ENCODE measurements at places on chromosomes 16 and 17.

DNA sequence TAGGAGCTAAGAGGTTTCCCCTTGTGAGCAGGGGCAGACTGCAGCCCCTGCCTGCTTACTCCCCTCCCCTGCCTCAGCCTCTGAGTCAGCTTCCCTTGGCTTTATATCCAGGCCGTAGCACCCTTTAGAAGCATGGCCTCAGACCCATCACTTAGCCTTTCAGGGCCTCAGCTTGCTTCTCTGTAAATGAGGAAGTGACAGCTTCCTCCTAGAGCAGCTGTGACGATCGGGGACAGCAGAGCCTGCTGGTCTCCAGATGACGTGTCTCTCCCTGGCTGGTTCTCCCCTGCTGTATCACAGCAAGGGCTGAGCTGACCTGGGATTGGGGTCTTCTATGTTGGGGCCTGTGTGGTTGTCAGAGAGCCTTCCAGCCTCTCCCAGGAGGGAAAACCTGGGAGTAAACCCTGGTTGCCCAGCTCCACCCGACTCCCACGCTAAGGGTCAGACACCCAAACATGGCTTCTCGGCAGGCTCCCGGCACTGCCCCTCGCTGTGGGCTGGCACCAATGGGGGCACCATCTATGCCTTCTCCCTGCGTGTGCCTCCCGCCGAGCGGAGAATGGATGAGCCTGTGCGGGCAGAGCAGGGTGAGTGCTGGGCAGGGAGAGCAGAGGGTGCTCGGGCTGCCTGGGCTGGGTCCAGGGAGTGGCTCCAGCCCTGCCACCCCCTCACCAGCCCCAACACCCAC is 16.3 kb upstream of the MYO15B start:
- no peak for DNase-seq

- DNase-seq = no peak
Measured at GRCh38 chr17:59941131-59941530, 23.4 kb downstream of the RNFT1 start.

GRCh38 chr17:58312829-58313228 is 15.8 kb downstream of the TSPOAP1 start:
- DNase-seq = no peak

DNA sequence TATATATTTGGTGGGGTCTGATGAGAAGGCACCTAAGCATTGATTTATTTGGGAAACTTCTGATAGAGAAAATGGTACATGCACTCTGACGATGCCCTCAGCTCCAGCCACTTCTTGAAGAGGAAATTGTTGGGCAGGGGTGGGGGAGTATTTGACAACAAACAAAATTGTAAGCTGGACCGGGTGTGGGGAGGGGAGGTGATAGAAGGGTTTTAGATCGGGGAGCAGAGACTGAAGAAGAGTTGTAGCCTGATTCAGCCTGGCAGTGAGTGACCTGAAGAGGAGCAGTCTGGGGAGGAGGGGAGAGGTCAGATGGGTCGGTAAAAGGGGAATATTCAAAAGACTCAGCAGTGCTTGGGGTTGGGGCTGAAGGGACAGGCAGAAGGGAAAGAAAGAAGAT is 2284.7 kb downstream of the TP53TG3F start:
- DNase-seq = no peak

DNA sequence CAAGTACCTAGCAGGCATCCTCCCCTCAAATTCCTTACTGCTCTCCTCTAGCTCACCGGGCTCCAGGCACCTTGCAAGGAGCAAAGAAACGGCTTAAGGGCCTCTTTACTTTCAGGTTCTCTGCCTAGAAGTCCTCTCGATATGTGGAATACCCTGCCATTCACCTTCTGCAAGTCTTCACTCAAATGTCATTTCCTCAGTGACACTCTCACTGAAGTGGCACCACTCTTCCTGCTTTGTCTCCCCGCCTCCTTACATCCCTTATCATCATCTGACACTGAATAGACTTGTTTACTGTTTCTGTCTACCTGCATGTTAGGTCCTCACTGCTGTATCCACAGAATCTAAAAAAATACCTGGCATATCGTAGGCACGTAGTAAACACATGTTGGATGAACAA is 947 bp downstream of the SLC7A6OS start:
- DNase-seq = no peak

GRCh38 chr16:89720551-89720812 is 216 bp downstream of the VPS9D1 start:
- no peak for DNase-seq

DNA sequence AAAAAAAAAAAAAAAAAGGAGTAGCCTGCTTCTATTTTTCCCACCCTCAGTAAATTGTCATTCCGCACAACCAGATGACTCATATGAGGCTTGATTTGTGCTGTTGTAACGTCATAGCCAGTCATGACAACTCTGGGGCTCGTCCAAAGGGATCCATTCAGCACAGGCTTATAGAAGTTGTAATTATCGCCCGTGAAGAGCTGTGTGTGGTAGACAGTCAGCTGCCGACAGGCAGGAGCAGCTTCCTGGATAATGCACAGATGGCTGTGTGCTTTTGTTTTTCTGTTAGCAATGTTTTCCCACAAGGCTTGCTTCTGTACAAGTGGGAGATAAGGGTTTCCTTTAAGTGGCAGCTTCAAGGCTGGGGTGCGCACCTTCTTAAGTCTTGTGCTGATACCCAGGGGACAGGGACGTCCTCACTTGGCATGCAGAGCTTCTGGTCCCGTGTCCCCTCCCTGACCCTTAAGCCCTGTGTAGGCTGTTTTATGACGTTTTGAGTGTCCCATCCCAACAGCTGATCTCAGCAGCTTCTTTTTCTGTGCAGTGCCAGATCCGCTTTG is 26.0 kb downstream of the SNX29 start:
- DNase-seq = no peak

- no peak for DNase-seq
Measured at GRCh38 chr16:31636433-31636832, 108.7 kb downstream of the AHSP start.

DNA sequence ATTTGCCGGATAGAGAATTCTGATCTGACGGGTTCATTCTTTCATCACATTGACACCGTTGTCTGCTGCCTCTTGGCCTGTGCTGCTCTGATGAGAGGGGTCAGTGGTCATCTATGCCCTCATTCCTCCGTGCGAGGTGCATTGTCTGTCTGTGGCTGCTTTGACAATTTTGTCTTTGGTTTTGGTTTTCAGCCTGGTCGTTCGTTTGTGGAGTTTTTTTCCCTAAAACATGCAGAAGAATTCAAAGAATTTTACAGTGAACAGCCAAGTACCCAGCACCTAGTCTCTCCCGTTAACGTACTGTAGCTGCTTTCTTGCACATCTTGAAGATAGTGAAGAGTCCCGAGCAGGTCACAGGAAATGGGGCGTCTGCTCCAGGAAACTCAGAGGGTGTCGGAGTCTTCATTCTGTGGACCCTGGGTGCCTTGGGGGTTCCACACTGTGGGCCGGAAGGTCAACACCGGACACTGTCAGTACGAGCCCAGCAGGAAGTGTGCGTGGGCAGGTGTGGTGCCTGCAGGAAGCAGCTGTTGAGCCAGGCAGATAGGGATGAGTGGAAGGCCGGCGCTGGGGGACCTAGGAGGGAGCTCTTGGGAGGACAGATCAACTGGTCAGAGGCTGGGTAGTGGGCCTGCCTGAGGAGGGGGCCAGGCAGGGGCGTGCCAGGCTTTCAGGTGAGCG is 28.2 kb downstream of the CRAMP1 start:
- DNase-seq = no peak

GRCh38 chr17:79826204-79826680 is 13.0 kb downstream of the CBX4 start:
- DNase-seq = no peak

- DNase-seq = no peak
Measured at GRCh38 chr17:64125937-64126336, 4.0 kb downstream of the ERN1 start.

GRCh38 chr16:24070851-24071250 is 185.3 kb upstream of the CACNG3 start:
- peak; percentile 21 for DNase-seq

DNA sequence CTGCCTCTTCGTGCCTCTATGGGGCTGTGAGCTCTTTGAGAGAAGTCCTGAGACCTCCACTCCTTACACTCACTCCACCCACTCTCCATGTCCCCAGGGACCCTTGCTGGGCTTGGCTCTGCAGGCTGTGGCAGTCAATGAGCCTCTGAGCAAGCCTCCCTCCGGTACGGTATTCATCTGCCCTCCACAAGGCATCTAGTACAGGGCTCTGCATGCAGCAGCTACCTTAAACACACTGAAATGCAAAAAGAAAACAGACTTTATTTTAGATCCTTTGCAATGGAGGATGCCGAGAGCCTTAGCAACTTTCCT is 38.9 kb upstream of the SMPD3 start:
- DNase-seq = no peak

GRCh38 chr17:55410722-55411462 is 10.7 kb downstream of the MMD start:
- DNase-seq = no peak

DNA sequence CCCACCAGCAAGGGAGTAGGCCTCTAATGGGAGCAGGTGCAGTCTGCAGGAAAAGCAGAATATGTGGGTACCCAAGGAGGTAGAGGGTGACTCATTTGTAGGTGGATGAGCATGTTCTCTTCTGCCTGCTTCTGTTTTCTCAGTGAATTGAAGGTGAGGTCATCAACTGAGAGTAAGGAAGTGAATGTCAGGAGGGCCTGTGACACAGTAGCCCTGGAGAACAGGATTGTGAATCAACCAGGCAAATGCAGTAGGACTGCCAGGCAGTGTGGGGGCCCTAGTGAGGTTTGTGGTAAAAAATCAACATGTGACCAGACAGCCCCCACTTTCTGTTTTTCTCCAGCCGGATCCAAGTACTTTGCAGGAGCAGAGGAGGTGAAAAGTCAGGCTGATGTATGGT is 150.5 kb upstream of the SOX9 start:
- DNase-seq = no peak

- DNase-seq = no peak
Measured at GRCh38 chr17:56774650-56775049, 59.1 kb downstream of the C17orf67 start.

GRCh38 chr16:81638286-81638945 is 140.7 kb upstream of the PLCG2 start:
- no peak for DNase-seq

GRCh38 chr16:23434380-23434779 is 18.6 kb downstream of the COG7 start:
- no peak for DNase-seq

DNA sequence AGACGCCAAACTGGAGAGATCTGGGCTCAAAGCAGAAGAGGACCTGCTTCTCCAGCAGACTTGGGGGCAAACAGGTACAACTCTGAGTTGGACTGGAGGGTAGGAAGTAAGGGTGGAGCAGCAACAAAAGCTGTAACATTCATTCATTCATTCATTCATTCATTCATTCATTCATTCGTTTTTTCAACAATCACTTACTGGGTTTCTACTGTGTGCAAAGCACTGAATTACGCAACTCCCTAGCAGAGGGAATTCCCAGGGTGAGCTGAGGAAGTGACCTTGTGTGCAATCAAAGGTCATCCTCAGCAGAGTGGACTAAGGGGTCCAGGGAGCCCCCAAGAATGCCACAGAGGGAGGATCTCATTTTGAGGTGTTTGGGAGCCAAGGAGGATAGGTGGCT is 231.1 kb upstream of the SDK2 start:
- no peak for DNase-seq

DNA sequence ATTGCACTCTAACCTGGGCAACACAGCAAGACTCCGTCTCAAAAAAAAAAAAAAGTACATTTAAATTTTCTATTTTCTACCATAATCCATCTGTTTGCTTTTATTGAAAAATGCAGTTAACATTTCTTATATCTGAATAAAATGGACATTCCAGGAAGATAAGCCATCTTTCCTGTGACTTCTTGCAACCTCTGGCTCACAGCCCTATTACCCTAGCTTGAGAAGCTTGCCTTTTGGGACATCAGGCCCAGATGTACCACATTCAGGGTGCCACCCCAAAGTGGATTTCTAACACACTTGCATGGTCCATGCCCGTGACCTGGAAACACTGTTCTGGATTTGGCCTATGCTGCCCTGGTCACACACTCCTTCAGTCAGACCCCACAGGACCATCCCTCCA is 30.1 kb upstream of the DDX52 start:
- no peak for DNase-seq

DNA sequence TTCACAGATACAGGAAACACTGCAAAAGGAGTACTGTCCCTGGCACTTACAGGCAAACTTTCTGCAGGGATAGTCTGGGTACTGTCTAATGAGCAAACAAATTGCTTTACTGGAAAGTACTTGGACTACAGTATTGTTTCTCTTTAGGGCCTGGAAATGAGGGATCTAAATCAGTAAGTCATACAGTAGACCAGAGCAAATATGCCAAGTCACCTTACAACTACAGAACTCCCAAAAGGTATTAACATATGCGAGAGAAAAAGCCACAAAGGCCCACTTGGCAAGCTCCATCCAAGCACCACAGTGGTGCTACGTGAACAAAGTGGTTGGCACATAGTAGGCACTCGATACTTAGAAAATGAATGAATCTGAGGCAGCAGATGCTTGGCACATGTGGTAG is 87.8 kb downstream of the ZZEF1 start:
- no peak for DNase-seq

DNA sequence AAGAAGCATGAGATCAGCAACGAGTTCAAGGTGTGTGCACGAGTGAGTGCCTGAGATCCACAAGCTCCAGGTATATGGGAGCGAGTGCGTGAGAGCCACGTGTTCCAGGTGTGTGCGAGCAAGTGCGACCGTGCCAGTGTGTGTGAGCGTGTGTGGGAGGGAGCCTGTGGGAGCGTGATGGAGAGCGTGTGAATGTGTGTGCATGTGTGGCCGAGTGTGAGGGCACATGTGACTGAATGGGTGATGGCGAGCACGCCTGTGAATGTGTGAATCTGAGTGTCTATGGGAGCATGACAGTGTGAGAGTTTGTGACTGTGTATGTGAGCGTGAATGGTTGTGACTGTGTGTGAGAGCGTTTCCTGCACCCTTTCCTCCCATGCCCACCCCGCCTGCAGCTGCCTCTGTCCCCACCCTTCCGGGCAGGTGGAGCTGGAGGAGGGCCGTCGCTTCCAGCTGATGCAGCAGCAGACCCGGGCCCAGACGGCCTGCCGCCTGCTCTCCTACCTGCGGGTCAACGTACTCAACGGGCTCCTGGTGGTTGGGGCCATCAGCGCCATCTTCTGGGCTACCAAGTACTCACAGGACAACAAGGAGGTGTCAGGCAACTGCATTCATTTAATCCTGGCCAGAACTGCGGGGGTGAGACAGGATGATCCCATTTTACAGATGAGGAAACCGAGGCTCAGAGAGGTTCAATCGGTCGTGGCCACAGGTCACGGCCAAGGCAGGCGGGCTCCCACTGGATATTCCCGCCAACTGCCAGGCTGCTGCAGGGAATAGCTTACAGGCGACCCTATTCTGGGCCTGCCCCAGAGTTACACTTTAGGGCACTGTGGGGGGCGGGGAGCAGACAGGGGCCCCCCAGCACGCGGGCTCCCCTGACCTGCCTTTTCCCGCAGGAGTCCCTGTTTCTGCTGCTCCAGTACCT is 3.7 kb downstream of the TMC8 start:
- DNase-seq = peak; percentile 66

GRCh38 chr17:65185668-65186382 is 48.7 kb downstream of the RGS9 start:
- no peak for DNase-seq
